Cortex of kidney (tissue), 1 donor: ENCODE measurements at places on chromosomes 5 and 9.

GRCh38 chr5:50808406-50808805, 142.0 kb downstream of the PARP8 start:
- DNase-seq: no peak

GRCh38 chr9:86354818-86355309, 654 bp upstream of the TUT7 start:
- no peak for DNase-seq

DNA sequence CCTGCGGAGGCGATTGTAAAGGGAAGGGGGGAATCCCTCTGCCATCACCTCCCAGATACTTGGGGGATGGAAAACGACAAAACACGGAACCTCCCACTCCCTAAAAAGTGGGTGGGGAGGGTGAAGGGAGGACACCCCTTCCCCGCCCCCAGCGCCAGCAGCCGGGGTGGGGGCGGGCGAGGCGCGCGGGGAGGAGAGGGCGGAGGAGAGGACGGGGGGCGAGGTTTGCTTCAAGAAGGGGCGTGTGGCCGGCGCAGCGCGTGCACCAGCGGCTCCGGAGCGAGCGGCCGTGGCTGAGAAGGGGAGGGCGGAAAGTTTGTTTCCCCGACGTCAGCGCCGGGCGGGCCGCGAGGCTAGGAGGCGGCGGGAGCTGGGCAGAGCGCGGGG, at the start of gene PRRX2:
PRRX2 (plus strand) TSS at position 259 of the 387 bp plus-strand sequence. CDS start 221 bp downstream, outside the sequence.
- no peak for DNase-seq

GRCh38 chr5:142322747-142323479, 1.9 kb downstream of the SPRY4 start:
- no peak for DNase-seq

DNA sequence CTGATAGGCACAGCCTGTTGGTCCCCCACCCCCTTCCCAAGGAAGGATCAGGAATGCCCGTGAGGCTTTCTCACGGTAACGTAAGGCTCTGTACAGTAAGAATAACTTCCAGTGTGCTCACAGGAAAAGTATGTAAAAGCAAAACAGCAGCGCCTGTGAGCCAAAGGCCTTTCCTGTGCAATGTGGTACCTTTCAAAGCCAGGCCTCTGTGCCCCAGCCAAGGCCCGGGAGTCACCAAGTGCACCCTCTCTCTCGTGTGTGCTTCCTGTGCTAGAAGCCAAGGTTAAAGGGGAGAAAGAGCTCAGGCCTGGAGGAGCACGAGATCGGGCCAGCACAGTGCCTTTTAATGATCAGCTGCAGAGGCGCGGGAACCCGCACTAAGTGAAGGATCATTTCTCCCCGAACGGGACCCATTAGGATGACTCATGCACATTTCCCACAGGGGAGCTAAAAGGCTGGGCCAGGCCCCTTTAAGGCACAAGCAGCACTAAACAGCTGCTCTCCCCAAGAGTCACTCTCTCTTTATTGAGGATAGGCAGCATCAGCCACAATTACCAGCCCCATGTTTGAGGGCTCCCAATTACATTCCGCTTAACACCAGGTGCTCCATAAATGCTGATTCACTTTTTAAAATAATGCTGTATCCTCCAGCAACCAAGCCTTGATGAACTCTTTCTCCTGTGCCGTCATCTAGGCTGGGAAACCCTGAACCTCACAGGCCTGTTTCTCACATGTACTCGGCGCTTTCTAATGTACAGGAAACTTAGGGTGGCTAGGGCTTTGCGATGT, 42.8 kb downstream of the SHB start:
- DNase-seq: no peak

DNA sequence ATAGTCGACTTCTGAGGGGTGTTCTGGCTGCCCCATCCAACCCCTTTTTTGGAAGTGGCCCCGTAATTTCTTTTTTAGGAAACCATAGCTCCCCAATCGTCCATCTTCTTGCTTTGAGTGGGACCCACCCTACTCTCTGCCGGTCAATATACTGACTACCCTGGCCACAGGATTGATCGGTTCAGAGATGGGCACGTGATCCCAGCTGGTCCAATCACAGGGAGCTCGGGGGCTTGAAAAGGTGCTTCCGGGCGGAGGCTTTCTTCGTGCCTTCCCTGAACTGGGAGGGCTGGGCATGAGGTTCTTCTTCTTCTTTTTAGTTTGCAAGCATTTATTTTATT, 78.7 kb upstream of the SH3PXD2B start:
- no peak for DNase-seq

- no peak for DNase-seq
Observed at GRCh38 chr5:79762929-79763328, 73.3 kb downstream of the CMYA5 start.

GRCh38 chr9:28892538-28892937, 1319.3 kb upstream of the C9orf72 start:
- DNase-seq: no peak

DNA sequence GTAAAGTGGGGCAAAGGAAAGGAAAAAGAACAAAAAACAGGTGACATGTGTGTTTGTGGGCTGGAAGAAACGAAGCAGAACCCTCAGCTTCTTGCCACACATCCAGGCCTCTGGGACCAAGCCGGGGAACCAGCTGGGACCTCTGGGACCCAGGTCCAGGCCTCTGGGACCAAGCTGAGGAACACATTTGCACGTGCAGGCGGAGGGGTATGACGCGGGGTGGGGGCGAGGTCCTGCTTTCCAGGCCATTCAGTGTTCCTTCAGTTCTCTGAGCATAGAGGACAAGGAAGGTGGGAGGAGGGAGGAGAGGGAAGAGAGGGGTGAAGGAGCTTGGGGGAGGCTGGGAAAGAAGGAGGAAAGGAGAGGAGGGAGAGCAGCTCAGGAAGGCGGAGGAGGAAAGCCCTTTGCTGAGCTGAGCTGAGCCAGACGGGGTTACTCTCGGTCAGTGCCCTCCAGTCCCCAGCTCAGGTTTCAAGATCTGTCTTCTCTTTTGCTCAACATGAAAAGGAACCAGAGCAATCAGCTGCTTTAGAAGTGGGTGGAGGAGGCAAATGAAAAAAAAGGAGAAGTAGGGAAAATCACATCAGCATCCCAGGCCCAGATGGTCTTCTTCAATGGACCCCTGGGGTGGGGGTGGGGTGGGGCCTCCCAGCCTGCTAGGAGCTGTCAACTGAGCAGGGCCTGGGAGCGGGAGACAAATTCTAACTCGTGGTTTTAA, 59.1 kb downstream of the ABCA1 start:
- no peak for DNase-seq
